Activated naive CD8-positive, alpha-beta T cell treated with anti-CD3 and anti-CD28 coated beads, Interleukin-2, amount 10 ng/mL, durations not matched to agents 7 days and 5 days (primary cell): ENCODE measurements at places on chromosomes 7 and 10. TPM values are rescaled to one million over a fixed set of nuclear protein-coding genes. Genes with fewer than 3 reads are reported as not detected.

GRCh38 chr7:142859829-142860228, 5.0 kb downstream of the EPHB6 start:
- no peak for DNase-seq

FOXI2 gene
- total RNA-seq = not detected

IFIT1 gene
- total RNA-seq = 45.7 TPM

OR2A1 gene
- total RNA-seq = not detected

PRKG1 gene
- not detected for total RNA-seq
